ENCODE measurements at places on chromosomes 7 and 10.
A peak's percentile ranks its signal among the peaks of the same experiment; 100 is the strongest.

DNA sequence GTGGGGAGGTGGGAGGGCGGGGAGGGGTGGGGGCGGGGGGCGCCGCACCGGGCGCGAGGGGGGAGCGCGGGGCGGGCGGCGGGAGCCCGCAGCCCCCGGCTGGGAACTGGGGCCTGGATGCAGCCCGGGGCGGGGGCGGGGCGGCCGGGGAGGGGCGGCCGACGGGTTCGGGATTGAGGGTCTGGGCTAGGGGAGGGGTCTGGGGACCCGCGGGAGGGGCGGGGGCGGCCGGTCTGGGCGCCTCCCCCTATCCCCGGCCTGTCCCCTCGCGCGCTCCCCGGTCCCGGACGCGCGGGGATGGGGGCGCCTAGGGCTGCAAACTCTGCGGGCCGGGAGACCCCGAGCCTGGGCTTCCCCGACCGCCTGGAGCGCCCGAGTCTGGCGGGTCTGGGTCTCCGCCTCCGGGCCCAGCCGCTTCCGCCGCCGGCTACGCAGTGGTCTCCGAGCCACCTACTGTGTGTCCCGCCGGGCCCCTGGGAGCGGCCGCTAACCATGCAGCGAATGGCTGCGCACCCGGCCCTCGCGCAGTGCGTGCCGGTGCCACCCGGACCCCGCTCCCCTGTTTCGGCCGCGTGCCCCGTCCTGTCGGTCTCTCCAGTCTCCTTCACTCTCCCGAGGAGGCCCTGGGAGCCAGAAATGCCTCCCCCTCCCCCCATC is 375 bp upstream of the FGF8 start:
- DNase-seq: no peak

DNA sequence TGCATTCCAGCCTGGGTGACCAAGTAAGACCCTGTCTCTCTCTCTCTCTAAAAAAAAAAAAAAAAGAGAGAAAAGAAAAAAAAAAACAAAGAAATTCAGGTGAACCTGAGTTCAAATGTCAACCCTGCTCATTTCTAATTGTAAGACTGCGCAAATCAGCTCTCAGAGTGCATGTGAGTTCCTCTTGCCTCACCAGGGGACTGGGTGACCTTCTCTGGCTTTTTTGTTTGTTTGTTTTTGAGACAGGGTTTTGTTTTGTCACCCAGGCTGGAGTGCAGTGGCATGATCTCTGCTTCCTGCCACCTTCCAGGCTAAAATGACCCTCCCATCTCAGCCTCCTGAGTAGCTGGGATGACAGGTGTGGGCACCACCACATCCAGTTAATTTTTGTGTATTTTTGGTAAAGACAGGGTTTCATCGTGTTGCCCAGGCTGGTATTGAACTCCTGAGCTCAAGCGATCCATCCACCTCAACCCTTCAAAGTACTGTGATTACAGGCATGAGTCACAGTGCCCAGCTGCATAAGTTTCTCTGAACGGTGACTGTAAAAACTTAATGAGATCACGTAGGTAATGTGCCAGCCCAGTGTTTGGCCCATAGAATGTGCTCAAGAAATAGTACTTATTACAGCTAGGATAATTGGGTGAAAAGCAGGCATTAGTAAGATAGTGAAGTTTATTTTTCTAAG is 45.3 kb upstream of the BAMBI start:
- no peak for DNase-seq

DNA sequence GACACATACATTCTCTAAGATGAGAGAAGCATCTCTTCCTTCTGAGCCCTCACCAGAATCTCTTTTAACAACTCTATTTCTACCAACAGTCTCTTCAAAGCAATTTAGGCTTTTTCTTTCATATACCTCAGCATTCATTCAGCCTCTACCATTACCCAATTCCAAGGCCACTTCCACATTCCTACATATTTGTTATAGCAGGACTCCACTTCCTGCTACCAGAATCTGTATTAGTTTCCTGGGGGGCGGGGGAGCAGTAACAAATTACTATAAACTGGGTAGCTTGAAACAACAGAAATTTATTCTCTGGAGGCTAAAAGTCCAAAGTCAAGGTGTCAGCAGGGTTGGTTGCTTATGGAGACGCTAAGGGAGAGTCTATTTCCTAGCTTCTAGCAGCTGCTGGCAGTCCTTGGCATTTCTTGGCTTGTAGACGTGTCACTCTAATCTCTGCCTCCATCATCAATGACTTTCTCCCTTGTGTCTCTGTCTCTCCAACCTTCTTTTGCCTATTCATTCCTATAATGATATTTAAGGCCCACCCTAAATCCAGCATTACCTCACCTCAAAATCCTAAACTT is 7.4 kb downstream of the PRPS1L1 start:
- DNase-seq: no peak

DNA sequence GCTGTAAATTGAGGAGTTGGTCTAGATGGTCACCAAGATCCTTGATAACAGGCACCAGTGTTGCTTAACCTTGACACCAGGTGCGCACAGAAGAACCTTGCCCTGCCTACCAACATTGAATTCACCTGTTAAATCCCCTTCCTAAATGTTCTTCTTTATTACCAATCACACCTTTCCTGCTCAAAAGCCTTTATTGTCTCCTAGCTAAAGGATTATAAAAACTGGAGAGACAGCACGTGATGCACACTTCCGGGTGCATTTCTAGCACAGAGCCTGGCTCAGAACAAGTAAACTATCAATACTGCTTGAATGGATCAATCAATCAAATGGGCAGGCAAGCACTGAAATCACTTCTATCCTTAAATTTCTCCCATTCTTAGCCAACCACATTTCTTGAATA is 56.3 kb downstream of the SVIL start:
- DNase-seq: no peak

DNA sequence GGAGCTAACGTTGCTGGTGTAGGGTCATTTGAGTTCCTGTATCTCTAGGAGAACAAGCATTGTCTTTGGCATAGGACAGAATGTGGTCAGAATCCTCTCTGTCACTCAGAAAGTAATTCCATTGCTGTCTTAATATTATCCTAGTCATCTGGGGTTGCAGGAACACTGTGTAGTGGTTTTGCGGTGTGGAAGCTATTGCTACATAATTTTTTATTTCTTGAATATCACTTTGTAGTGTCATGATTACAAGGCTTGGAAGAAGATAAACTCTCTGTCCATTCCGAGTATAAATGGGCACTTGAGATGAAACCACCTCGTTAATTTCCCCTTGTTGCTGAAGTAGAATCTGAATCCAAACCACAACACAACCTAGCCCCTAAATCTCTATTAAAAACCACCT is 919.2 kb downstream of the LRMDA start:
- no peak for DNase-seq

- DNase-seq: no peak
Measured at GRCh38 chr10:30736685-30737232, 107.2 kb upstream of the LYZL2 start.

DNA sequence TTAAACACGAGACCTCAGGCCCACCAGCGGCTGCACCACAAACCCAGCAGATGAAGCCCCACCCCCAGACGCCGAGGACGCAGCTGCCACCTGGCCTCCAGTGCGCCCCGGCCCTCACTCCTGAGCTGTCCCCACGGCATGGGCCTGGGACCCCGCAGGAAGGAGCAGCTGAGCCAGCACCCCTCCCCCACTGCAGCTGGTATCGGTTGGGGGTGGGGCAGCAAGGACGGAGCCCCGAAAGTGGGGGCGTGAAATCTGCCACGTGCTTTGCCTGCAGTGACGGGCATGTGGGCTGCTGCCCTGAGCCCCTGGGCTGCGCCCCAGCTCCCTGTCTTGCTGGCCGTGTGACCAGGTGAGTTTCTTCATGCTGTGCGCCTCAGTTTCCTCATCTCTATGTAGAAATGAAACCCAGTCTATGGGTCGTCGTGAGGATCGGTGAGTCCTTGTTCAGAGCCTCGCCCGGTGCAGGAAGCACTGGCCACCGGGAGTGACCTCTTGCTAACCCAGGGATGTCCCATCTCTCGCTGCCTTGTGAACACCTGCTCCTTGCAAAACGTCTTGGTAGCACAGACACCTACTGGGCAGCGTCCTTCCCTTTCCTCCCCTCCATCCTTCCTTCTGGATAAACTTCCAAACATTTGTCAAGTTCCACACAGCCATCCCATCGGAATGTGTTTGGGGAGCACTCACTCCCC is 32.0 kb downstream of the CFAP46 start:
- DNase-seq: no peak

- DNase-seq: no peak
Measured at GRCh38 chr10:96814264-96814663, 17.8 kb upstream of the LCOR start.

GRCh38 chr7:69624435-69625230 is 26.4 kb downstream of the AUTS2 start:
- DNase-seq: no peak

- DNase-seq: no peak
Measured at GRCh38 chr7:16235147-16236114, 185.9 kb downstream of the CRPPA start.

DNA sequence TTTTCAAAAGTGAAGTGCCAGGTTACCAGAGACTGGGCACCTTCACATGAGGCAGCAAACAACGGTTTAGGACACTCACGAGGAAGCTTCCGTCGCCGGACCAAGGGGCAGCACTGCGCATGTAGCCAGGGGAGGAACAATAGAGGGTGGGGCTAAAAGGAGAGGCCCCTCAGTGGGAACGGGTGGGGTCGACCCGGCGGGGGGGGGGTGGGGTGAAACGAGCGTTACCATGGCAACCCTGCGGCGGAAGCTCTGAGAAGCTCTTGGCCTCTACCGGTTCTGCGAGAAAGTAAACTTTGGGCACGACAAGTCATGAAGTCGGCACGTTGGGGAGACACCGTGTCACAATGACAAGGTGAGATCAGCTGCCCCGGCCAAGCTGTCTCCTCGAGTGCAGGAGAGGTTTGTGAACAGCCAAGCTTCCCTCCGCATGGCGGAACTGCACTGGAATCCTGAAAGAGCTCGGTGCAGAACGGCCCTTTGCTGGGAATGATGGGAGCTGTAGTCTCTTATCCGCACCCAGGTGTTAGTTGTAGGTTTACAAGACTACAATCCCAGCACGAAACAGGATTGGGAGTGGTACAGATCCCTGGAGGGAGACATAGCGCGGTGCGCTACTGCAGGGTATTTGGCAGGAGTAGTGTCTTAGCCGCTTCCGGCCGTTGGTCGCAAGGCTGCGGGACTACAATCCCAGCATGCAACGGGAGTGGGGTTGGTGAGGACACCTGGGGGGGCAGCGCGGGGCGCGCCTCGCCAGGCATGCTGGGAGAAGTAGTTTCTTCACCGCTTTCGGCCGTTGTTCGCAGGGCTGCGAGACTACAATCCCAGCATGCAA is 72.8 kb upstream of the ZNF722 start:
- DNase-seq: peak; percentile 66

GRCh38 chr10:43202657-43203447 is 64.0 kb downstream of the RASGEF1A start:
- peak; percentile 20 for DNase-seq

DNA sequence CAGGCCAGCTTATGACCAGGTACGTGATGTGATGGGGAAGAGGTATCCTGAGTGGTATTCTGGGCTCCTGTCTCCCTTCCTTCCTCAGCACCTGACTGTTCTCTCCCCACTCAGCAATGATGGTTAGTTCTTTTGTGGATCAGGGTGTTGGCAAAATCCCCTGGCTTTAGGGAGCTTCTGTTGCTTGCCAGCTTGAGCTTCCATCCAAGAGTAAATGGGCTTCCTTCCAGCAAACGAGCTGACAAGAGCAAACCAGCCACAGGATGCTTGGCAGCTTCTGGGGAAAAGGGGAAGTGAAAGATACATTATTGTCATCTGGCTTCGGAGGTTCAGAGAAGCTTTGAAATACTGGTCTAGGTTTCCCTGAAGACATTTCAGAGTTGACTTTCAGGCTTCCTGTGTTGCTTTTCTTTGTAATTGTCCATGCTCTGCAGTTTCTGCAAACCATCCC is 5.2 kb downstream of the DUSP5 start:
- no peak for DNase-seq

- DNase-seq: no peak
Measured at GRCh38 chr10:50593523-50594376, 30.0 kb downstream of the SGMS1 start.
